ENCODE measurements at places on chromosomes 5 and 9.

DNA sequence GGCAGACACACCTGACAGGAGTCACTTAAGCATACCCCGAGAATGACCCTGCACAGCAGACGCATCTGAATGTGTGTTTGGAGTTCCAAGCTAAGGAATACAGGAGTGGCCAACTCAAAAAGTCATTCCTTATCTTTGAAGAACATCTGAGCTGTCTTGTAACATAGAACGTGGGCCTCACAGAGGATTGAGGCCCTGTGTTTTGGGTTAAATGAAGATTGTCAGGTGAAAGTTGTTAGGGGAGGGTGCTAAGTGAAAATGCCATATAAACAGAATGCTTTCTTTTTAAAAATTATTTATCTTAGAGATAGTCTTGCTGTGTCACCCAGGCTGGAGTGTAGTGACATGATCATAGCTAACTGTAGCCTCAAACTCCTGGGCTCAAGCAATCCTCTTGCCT lies 100.9 kb downstream of the PIK3R1 start:
- DNase-seq, result no peak

GRCh38 chr9:95460518-95461164 lies 56.1 kb downstream of the PTCH1 start:
- no peak for DNase-seq

DNA sequence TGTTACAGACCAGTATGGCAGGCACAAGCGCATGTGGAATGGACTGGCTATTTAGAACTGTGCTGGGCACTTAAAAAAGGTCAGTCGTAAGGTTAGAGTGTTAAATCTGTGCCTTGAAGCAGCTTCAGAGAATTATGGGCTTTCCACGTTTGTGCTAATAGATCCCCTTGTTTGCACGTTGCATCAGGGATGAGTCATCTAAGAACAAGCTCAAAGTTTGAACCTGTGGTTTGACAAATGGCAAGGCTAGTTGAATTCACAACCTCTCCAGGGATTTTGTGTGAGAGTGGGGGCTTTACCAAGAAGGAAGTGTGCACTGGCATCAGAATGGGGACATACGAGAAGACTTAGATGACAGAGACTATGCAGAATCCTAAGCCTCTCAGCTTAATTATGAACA lies 249.6 kb downstream of the IRX1 start:
- no peak for DNase-seq

DNA sequence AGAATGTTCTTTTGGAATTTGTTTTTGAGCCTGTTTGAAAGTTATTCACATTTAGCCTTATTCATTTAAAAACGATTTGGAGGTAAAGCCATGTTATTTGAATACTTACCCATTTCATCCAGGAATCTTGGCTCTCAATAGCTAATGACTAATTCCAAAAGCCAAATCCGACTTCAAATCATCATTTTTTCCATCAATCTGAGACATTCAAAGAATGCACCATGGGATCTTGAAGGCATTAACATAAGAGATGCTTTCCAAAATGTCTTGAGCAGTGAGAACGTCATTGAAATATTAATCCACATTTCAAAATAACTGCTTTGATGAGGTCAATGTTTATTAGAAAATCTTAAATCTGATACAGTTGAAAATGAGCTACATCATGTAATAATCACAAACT lies 617.0 kb upstream of the RORB start:
- no peak for DNase-seq

GRCh38 chr5:160453751-160454150 lies 32.1 kb downstream of the PTTG1 start:
- DNase-seq, result no peak

GRCh38 chr5:133891390-133891789 lies 77.0 kb downstream of the C5orf15 start:
- DNase-seq, result no peak

DNA sequence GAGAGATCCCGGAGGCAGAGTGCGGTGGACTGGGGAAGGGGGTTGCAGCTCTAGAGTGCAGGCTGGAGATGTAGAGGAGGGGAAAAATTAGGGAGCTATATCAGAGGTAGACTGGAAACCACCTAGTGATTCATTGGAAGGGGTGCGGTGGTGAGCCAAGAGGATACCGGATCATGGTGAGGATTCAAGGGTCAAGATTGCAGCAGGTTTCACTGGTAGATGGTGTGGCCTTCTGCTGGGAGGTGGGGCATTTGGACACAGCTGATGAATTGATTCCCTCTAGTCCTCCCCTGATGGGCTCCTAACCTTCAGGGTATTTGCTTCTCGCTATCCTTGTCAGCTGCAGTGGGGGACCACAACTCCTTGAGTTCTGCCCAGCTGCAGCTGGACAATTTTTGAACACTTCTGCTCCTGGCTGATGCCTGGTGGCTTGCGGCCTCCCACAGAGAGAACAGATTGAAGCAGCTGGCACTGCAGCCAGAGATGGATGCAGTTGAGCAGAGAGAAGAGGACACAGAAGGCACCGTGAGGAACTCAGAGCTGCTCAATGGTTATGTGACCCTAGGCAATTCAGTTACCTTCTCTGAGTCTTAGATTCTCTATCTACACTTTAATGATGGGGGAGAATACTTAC lies 134.4 kb upstream of the ABCA1 start:
- no peak for DNase-seq

GRCh38 chr9:135663857-135664256 lies 748 bp downstream of the LCN9 start:
- no peak for DNase-seq

DNA sequence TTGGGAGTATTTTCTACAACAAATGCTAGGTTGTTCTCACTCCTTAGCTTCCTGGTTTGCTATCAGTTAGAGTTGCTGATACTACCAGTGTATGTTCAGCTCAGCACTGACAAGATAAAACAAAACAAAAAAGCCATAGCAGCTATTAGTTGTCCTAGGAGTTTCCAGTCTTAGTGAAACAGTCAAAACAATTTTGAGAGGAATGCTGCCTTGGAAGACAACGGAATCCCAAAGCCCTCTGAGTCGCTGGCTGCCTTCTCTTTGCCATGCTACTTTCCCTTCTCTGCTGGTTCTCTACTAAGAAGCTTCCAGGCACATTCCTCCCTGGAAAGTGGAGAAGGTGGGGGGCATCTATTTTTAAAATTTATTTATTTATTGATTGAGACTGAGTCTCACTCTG lies 5.4 kb upstream of the CREBRF start:
- no peak for DNase-seq

DNA sequence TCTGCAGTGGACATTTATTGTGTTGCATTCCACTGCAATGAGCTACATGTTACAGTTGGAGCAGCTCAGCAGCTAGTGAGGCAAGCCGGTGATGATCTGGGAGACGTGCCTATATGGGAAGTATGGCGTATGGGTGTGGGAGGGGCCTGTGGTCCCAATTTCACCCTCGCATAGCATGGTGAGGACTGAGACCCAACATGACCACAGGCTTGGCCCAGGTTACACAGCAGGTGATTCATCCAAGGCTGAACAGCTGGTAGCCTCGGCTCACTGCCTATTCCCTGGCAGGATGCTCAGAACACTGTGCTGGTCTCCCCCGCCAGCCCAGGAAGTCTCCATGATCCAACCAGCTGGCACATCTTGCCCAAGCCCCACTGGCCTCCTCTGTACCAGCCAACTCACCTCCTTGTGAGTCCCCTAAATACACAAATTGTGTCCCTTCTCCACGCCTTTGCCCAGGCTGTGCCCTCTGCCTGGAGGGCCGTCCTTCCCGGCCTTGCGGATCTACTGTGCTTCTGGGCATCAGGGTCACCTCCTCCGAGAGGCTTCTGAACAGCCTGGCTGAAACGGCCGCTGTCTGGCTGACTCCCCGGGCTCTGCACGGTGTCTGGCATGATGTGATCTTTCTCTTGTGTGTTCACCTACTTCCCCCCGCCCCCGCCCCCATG lies 81.4 kb downstream of the NSUN2 start:
- DNase-seq, result no peak

GRCh38 chr5:42250-42649 lies 49.7 kb upstream of the PLEKHG4B start:
- no peak for DNase-seq

- no peak for DNase-seq
Observed at GRCh38 chr9:7103771-7104170, 346.0 kb downstream of the KDM4C start.

GRCh38 chr5:179244044-179244443 lies 101.2 kb downstream of the ADAMTS2 start:
- no peak for DNase-seq

- DNase-seq, result no peak
Observed at GRCh38 chr5:89735082-89735481, 674.5 kb downstream of the CETN3 start.

DNA sequence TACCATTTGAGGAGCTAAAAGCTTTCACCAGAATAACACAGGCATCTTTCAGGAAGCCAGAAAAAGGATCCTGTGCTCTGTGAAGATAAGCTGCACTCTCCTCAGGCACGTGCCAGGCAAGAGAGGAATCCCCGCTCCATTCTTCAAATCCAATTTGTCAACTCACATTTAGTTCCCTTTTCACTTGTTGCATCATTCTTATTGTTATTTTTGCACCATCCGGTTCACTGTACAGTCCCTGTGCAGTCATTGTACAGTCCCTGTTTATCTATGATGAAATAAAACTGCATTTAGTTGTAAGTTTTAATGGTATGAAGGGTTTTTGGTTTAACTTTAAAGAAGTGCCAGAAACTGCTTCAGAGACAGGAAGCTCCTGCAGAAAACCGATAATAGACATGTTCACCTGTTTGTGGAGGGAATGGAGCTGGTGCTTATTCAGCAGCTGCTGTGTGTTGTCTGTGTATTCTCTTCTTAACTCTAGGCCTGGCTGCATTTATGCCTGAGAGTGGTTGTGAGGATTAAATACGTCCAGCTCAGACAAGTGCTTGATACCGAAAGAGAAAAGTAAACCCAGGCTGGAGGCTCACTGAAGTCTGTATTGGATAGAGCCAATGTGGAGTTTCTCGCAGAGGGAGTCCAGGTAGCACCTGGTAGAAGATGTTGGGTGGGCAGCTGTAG lies 22.4 kb downstream of the IFNW1 start:
- no peak for DNase-seq

DNA sequence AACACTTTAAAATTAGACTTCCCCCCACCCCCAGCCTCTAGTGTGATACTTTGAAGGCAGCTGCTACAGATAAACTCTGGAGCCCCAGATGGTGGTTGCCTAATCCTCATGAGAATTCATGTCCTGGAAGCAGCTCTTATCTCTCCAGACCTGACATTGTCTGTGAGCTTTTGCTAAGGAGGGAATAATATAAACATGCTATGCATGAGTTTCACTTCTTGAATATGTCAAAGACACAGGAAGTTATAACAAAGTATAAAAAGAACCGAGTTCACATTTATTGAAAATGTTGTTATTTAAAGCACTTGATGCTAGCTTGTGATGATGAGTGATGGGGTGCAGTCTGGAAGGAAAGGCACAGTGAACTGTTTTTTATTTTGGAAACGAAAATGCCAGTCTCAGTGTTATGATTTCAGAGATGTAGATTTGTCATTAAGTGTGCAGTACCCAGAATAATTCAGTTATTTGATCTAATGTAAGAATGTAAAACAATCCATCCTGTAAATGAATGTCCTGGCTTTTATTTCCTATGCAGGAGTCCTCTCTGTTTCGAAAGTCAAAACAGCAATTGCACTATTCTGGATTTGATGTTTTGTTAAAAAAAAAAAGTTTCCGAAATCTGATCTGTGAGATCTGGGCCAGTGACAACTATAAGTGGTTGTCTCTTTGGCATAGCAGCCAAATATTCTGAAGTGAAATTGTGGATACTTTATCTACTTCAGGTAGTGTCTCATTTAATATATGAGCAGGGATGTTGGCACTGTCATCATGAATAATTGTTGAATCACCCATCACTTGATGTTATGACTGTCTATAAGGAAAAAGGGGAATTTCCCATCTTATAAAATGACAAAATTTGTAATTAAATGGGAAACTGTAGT lies 77.0 kb downstream of the ZCCHC7 start:
- DNase-seq, result no peak

GRCh38 chr9:121779381-121780117 lies 128.1 kb downstream of the DAB2IP start:
- no peak for DNase-seq

- peak; percentile 89 for DNase-seq
Observed at GRCh38 chr9:126781186-126782052, 23.4 kb upstream of the ZBTB43 start.

GRCh38 chr5:95631991-95632675 lies 12.2 kb downstream of the GPR150 start:
- peak; percentile 82 for DNase-seq

DNA sequence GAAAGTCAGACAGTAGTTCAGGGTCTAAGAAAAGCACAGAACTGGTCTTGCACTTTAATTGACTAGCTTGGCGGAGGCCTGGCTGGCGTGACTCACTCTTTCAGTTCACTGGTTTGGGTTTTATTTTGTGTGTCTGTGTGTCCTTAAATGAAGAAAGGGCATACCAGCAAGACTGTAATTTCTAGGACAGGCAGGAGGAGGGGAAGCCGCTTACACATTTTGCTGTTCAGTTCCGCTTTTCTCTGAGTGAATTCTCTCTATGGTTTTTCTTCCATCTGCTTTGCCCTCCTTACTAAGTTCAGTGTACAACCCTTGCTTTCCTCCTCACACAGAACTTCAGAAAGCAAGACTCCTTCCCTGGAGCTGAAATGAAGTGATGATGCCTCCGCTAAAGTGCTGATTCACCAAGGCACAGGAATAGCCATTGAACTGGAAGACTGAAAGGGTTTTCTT lies 150.8 kb downstream of the MEF2C start:
- no peak for DNase-seq

GRCh38 chr9:79195879-79196278 lies 375.9 kb upstream of the TLE4 start:
- no peak for DNase-seq

- DNase-seq, result no peak
Observed at GRCh38 chr5:116922532-116922931, 347.9 kb upstream of the SEMA6A start.

DNA sequence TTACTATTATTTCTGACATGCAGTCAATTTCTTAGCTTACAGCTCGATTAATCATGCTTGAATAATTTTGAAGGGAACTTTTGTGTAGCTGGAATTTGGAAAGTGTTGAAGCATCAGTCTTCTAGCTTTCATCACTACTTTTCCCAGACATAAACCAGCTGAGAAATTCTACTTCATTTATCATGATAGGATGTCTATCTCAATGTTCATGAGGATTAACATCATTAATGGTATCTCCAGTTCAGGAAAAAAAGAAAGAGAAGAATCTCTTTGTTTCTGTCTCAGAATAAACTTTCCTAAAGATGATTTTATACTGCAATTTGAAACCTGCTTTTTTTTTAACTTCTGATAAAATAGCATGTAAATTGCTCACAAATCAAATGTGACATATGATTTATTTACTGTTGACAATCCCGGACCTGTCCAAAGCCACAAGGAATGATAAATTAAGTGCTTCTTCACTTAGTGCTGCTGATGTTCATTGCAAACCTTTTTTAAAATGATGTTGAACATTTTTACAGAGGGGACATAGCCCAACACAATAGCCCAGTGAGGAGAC lies 412.1 kb upstream of the CLINT1 start:
- DNase-seq, result no peak

- DNase-seq, result no peak
Observed at GRCh38 chr5:158810615-158811014, 289.1 kb downstream of the EBF1 start.

GRCh38 chr9:107624234-107624948 lies 134.8 kb upstream of the KLF4 start:
- no peak for DNase-seq

- DNase-seq, result no peak
Observed at GRCh38 chr5:1546556-1546955, 22.8 kb upstream of the LPCAT1 start.

- no peak for DNase-seq
Observed at GRCh38 chr5:141527426-141527825, 38.5 kb downstream of the PCDHGC5 start.

- peak; percentile 95 for DNase-seq
Observed at GRCh38 chr9:114348906-114349482, 19.3 kb downstream of the ORM2 start.

- no peak for DNase-seq
Observed at GRCh38 chr9:137771580-137771979, 106.0 kb upstream of the CACNA1B start.
